ENCODE measurements at places on chromosomes 11 and 22. TPM values are rescaled to one million over a fixed set of nuclear protein-coding genes. Genes with fewer than 3 reads are reported as not detected.

The PTPRJ gene
- 26.5 TPM for total RNA-seq

The ZDHHC13 gene
- total RNA-seq, result 21.5 TPM

DNA sequence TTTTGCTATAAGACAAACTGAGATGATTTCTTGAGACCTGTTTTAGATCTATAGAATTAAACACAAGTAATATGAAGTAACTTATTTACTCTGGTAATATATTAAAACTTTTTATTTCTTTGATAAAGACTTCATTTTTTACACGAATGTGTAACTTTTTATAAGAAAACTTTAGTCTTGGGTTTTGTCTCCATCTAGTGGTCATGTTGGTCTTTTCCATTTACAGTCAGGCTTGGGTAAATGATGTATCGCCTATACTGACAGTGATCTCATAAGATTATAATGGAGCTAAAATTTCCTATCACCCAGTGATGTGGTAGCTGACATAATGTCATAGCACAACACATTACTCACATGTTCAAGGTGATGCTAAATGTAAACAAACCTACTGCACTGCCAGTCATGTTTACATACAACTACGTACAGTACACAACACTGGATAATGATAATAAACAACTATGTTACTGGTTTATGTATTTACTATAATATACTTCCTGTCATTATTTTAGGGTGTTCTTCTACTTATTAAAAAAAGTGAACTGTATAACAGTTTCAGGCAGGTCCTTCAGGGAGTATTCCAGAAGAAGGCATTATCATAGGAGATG is 7.5 kb upstream of the C11orf97 start:
- H3K27ac ChIP-seq, result no peak overlapping the region
- no peak for DNase-seq
- peaks cover 5% of the 10 kb centered on the region for H3K27me3 ChIP-seq
- H3K36me3 ChIP-seq, result no peaks in the 10 kb centered on the region
- no peaks in the 10 kb centered on the region for H3K4me1 ChIP-seq
- no peak overlapping the region for H3K4me3 ChIP-seq

DNA sequence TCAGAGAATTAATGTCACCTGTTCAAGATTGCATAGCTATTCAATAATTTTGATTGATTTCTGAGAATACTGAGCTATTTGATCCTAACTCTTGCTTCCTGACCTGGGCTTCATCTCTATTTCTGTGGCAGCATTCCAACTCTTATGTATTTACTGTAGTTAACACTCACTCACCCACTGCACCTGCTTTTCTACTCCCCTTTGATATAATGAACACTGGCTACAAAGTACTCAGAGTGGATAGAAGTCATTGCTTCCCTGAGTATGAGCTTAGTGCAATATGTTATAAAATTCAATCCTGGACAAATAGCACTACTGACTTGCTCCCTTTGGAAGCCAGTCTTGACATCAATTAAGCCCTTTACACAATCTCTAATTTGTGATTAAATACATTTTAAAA is 117.2 kb downstream of the APIP start:
- H3K4me3 ChIP-seq, result no peak overlapping the region
- no peaks in the 10 kb centered on the region for H3K27me3 ChIP-seq
- no peaks in the 10 kb centered on the region for H3K4me1 ChIP-seq
- H3K36me3 ChIP-seq, result peaks cover 6% of the 10 kb centered on the region
- DNase-seq, result no peak

GRCh38 chr22:37457093-37457893 is 28.9 kb downstream of the MFNG start:
- H3K27ac ChIP-seq, result no peak overlapping the region
- no peaks in the 10 kb centered on the region for H3K36me3 ChIP-seq
- no peak overlapping the region for H3K4me3 ChIP-seq
- H3K4me1 ChIP-seq, result peaks cover 10% of the 10 kb centered on the region

All from endodermal cell (in vitro differentiated cells).